ENCODE measurements at places on chromosomes 12 and 14.

- DNase-seq: no peak
Observed at GRCh38 chr12:74889073-74889472, 320.6 kb downstream of the KCNC2 start.

- no peak for DNase-seq
Observed at GRCh38 chr12:127393465-127393864, 873.5 kb upstream of the TMEM132C start.

- DNase-seq: no peak
Observed at GRCh38 chr14:68230950-68231717, 411.6 kb downstream of the RAD51B start.

DNA sequence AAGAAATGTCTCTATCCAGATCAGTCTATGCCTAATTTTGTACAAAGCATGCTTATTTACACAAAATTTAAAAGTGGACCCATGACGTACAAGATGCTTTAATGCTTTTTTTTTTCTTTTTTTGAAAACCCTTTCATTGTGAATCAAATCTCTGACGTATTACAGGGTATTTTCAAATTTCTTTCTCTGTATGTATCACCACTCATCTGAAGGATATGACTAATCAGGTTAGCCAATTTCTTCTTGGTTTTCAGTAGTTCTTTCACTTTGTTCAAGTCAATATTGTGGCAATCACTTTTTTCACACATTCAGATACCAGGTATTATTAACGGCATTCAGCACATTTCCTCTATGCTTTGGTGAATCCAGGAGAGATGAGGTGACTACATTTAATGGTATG, 685.3 kb downstream of the TRHDE start:
- DNase-seq: no peak

DNA sequence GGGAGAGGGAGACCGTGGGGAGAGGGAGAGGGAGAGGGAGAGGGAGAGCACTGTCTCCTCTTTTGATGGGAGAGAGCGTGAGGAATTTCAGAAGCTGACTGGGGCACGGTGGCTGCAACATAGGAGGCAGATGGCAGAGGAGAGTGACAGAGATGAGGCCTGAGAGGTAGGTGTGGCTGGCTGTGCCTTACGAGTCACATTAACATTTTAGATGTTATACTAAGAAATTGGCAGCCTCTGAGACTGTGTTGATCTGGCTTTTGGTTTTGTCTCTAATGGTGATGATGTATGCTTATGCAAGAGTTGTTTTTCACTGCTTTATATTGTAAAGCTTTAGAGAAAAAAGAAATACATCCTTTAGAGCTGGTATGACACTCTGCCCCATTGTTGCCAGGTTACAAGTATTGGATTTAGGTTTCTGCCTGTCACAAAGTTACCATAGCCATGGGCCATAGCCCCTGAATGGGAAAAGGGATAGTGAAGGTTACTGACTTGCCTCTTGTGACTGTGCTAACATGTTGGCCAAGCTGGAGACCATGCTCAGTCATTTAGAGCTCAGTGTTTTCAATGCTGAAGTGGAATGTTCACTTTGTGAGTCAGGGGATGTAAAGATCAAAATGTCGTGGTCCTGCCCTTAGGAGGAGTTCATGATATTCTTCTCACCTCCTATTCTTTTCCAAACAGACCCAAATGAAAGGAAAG, 186.2 kb downstream of the SYNE2 start:
- no peak for DNase-seq

DNA sequence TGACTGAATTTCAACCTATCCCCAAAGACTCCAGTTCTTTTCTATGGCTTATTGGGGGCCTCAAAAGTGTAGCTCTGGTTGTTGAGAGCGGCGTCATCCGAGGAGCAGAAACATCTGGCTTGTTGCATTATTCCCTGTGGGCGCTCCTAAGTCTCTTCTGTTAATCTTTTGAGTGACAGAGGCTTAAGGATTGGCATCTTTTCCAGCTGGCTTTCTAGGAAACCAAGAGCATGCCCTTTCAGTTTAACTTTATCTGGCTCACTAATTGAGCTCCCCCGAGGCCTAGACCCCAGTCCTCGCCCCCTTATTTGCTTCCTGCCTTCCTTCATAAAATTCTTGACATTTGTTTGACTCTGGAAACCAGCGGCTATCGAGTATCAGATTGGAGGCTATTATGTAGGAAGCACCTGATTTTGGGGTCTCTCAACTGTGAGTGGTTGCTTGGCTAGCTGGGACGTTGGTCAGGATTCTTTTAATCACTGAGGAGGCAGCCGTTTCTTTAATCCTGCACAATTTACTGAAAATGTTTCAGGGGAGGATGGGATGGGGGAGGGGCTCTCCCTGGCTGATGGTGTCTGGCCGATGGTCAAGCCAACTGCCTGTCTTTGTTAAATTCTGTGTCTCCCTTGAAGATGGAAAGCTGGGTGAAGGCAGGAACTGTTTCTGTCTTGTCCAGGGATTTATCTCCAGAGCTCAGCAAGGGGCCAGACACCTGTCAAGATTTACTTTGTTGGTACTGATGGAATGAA, 3.1 kb downstream of the SMOC1 start:
- DNase-seq: no peak
